HepG2 (cell line): ENCODE measurements at places on chromosomes 1 and 21.
A peak's percentile ranks its signal among the peaks of the same experiment; 100 is the strongest.

GRCh38 chr1:15676010-15676409 lies 8.1 kb upstream of the PLEKHM2 start:
- DNase-seq, result no peak

- DNase-seq, result no peak
Measured at GRCh38 chr1:42784547-42784945, 245 bp upstream of the TMEM269 start.

GRCh38 chr21:45892916-45893739 lies 88.4 kb upstream of the COL6A1 start:
- no peak for DNase-seq

DNA sequence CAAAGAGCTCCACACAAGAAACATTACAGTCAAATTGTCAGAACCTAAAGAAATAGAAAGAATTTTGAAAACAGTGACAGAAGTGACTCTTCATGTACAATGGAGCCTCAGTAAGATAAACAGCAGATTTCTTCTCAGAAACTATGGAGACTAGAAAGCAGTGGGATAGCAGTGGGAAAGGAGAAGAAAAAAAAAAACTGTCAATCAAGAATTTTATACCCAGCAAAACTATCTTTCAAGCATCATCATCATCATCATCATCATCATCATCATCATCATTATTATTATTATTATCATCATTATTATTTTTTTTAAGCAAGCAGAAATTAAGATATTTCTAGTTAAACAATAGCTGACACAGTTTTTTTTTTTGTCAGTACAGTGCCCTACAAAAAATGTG lies 24.2 kb downstream of the CEP170 start:
- DNase-seq, result peak; percentile 15

- DNase-seq, result no peak
Measured at GRCh38 chr1:194473766-194474165, 1287.4 kb upstream of the B3GALT2 start.

- DNase-seq, result no peak
Measured at GRCh38 chr1:22983944-22984343, 11.3 kb upstream of the LACTBL1 start.

- no peak for DNase-seq
Measured at GRCh38 chr1:69743146-69743545, 175.4 kb downstream of the LRRC7 start.

- no peak for DNase-seq
Measured at GRCh38 chr1:82044536-82044935, 243.8 kb downstream of the ADGRL2 start.

- no peak for DNase-seq
Measured at GRCh38 chr1:181768930-181769280, 285.6 kb downstream of the CACNA1E start.

- peak; percentile 88 for DNase-seq
Measured at GRCh38 chr1:109299558-109300343, 7.1 kb downstream of the MYBPHL start.

GRCh38 chr1:100816049-100816448 lies 78.6 kb downstream of the EXTL2 start:
- no peak for DNase-seq

GRCh38 chr1:45305231-45305630 lies 21.5 kb upstream of the HPDL start:
- no peak for DNase-seq

- DNase-seq, result no peak
Measured at GRCh38 chr21:38955495-38955894, 149.8 kb downstream of the ETS2 start.

DNA sequence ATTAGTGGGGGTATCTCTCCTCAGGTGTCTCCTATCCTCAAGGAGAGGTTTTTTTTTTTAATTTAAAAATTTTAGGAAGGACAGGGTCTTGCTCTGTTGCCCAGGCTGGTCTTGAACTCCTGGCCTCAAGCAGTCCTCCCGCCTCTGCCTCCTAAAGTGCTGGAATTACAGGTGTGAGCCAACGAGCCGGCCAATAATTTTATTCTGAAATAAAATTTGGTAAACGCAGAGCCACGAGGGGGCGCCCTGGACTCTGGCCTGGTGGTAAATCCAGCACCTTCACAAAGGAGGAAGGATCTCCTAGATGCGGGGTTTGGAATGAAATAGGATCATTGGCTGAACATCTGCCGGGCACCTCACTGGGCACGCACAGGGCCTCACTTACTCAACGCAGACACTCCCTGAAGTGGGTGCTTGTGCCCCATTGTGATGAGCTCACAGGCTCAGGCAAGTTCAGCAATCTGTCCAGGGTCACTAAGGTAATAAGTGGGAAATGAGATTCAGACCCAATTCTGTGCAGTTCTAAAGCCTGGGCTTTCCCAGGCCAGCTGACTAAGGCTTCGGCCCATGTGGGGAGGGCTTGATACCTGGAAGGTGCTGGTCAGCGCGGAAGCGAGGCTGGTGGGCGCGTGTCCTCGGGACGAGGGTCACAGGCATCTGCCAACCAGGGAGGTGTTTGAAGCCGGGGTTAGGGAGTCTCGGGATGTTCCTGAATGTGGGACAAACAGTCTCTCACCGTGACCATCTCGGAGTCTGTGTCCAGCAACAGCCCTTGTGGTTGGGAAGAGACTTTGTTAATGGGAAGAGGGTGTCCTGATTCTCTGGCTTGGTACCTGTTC lies 32.7 kb upstream of the ETV3 start:
- peak; percentile 12 for DNase-seq

DNA sequence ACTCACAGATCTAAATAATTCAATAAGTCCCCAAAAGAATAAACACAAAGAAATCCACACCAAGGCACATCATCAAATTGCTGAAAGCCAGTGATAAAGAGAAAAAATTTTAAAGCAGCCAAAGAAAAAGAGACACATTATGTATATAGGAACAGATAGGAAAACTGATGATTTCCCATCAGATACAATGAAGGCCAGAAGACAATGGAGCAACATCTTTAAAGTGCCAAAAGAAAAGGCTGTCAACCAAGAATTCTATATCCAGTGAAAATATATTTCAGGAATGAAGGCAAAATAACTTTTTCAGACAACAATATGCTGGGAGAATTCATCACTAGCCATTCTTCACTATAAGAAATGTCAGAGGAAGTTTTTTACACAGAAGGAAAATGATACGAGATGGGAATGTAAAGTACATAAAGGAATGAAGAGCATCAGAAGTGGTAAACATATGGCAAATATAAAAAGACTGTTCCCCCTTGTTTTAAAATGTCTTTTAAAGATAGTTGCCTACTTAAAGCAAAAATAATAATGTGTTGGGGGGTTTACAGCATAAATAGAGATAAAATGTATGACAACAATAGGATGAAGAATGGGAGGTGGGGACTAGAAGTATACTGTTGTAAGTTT lies 9.4 kb upstream of the MYOG start:
- no peak for DNase-seq

- DNase-seq, result peak; percentile 76
Measured at GRCh38 chr1:145858901-145859490, at the start of gene PIAS3. Gene PIAS3 (minus strand): TSS chr1:145859081. CDS start chr1:145858990, 91 bp downstream.

DNA sequence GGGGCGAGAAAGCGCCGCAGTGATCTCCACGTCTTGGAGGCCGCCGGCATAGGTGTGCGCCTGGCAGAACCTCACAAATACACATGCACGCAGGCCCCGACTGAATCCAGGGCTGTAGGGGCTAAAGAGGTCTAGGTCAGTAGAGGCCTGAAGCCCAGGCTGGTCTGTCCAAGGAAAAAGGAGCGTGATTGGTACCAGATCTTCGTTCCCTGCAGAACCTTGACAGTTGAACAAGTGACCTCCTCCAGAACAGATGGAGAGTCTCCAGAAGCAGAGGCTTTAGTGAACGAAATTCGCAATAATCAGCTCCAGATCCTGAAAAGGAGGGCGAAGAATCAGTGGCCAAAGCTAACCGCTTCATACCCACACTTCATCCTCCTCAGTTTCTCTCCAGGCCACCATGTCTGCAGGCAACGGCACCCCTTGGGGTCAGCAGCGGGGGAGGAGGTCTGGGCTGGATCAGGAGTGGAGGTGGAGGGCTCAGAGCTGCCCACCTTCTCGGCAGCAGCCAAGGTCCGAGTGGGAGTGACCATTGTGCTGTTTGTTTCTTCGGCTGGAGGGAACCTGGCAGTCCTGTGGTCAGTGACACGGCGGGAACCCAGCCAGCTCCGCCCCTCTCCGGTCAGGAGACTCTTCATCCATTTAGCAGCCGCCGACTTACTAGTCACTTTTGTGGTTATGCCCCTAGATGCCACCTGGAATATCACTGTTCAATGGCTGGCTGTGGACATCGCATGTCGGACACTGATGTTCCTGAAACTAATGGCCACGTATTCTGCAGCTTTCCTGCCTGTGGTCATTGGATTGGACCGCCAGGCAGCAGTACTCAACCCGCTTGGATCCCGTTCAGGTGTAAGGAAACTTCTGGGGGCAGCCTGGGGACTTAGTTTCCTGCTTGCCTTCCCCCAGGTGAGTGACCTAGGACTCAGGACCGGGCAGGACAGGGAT lies 749 bp upstream of the PEX11B start:
- DNase-seq, result peak; percentile 56

GRCh38 chr1:226474443-226475141 lies 66.7 kb upstream of the PARP1 start:
- DNase-seq, result no peak

DNA sequence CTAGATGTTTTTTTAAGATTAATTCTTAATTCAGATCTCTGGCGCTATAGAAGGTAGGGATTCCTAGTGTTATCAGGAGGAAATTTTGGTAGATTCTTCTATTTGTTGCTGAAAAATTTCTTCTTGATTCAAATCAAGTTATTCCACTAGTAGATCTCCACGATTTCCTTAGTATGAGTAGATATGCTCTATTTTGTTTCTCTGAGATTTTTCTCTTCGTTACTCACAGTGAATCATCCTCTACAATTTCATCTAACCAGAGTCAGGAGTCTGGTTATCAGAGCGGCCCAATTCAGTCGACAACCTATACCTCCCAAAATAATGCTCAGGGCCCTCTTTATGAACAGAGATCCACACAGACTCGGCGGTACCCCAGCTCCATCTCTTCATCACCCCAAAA lies 18.8 kb upstream of the HAX1 start:
- DNase-seq, result no peak

DNA sequence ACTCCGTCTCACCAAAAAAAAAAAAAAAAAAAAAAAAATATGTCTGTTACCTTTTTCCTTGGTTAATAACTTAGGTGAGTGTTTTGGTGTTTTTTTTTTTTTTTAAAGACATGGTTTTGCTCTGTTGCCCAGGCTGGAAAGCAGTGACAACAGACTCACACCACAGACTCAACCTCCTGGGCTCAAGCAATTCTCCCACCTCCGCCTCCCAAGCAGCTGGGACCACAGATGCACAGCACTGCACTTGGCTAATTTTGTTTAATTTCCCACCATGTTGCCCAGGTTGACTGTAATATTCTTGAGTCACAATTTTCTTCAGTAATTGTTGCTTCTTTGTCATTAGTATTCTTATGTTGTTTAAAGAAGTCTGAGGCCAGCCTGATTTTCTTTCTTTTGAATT lies 149.2 kb upstream of the SYT6 start:
- no peak for DNase-seq

DNA sequence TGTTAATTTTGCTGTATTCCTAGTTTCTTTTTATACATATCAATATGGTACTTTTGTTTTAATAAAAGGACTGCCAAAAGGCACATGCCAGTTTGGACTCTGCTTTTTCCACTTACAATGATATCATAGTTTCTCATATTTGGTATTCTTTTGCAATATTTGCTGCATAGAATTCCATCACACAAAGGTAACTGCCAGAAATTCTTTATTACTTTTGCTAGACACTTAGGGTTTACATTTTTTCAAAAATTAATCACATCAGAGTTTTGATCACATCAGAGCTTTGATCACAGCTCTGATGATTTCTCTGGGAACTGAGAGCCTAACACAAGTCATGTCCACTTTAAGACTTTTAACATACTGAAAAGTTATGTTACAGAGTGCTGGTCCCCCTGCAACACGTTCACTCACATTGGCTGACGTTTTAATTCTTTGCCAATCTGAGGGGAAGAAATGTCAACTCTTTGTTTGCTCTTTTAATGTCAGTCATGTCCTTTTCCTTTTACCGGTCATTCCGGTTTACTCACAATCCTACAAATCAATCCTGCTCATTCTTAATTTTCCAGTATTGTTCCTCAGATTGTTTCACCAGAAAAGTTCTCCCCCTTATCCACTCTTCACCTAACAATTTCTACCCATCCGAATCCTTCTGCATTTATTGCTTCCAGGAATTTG lies 1.1 kb upstream of the CD46 start:
- no peak for DNase-seq

DNA sequence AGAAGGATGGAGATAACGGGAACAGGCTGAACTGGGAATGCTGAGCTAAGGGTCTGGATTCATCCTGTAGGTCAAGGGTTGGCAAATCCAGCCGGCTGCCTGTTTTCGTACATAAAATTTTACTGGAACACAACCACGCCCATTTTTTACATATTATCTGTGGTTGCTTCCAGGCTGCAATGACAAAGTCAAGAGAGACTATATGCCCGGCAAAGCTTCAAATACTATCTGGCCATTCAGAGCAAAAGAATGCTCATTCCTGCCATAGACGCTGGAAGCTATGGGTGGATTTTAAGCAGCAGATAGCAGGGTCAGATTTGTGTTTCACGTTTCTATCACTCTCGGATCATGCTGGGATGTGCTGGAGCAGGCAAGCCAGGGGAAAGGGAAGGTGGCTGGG lies 137.9 kb upstream of the EDN2 start:
- no peak for DNase-seq

- DNase-seq, result no peak
Measured at GRCh38 chr1:66769512-66770229, 17.4 kb downstream of the DYNLT5 start.

- no peak for DNase-seq
Measured at GRCh38 chr1:203915811-203916210, 54.4 kb downstream of the SNRPE start.

GRCh38 chr1:25531082-25531461 lies 12.3 kb upstream of the LDLRAP1 start:
- DNase-seq, result no peak

DNA sequence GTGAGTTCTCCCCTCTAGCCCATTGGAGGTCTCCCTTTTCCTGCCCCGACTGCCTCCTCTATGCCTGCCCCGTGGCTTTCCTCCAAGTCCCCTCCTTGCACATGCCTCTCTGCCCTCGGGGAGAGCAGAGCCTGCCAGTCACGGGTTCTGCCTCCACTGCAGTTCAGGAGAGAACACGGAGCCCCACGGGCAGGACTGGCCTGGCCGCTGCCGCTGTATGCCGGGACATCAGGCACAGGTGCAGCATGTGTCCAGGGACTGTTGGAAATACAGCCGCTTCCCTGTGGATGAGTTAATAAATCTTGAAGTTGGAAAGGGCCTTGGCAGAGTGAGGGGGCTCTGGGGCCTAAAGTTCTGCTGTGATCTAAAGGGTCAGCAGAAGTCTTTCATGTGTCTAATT lies 676.6 kb downstream of the MATN1 start:
- DNase-seq, result no peak

DNA sequence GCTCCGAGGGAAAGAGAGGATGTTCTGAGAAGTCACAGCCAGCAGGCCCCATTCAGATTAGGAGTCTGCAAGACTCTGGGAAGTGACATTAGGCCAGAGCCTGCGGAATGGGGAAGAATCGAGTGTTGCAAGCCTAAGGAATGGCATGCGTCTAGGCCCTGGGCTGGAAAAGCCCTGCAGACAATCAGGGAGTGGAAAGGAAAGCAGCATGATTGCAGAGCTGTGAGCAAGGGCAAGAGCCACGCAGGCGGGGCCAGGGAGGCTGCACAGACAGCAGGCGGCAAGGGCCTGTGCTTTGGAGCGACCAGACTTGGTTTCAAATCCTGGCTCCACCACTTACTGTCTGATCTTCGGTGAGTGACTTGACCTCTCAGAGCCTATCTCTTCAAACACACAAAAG lies 118.2 kb downstream of the RRAGC start:
- no peak for DNase-seq

GRCh38 chr1:164961715-164962114 lies 394.8 kb downstream of the LMX1A start:
- no peak for DNase-seq

- DNase-seq, result no peak
Measured at GRCh38 chr1:94946886-94947285, 20.0 kb upstream of the CNN3 start.
